ENCODE measurements at places on chromosomes 4 and X. TPM values are rescaled to one million over a fixed set of nuclear protein-coding genes. Genes with fewer than 3 reads are reported as not detected.

The MAGEC2 gene
- not detected for total RNA-seq

The CENPVL1 gene
- total RNA-seq, result not detected

The TXK gene
- total RNA-seq, result 1.1 TPM

The CFAP47 gene
- total RNA-seq, result 0.10 TPM

The SFRP2 gene
- total RNA-seq, result 94.7 TPM

The CLDN22 gene
- not detected for total RNA-seq

The PCDH11X gene
- 4.1 TPM for total RNA-seq

The SH3D19 gene
- 47.8 TPM for total RNA-seq
